ENCODE measurements at places on chromosomes 5 and 9.

- H3K27ac ChIP-seq, result no peak overlapping the region
- peaks cover 35% of the 10 kb centered on the region for H3K27me3 ChIP-seq
- no peak overlapping the region for H3K4me3 ChIP-seq
- H3K4me1 ChIP-seq, result no peaks in the 10 kb centered on the region
- DNase-seq, result no peak
Measured at GRCh38 chr9:134547161-134548100, 94.2 kb upstream of the COL5A1 start.

GRCh38 chr9:126081746-126082145, 244.9 kb upstream of the MVB12B start:
- H3K4me3 ChIP-seq, result no peak overlapping the region
- H3K27ac ChIP-seq, result no peak overlapping the region
- DNase-seq, result no peak
- peaks cover 3% of the 10 kb centered on the region for H3K36me3 ChIP-seq
- peaks cover 6% of the 10 kb centered on the region for H3K4me1 ChIP-seq
- H3K27me3 ChIP-seq, result peaks cover 54% of the 10 kb centered on the region

DNA sequence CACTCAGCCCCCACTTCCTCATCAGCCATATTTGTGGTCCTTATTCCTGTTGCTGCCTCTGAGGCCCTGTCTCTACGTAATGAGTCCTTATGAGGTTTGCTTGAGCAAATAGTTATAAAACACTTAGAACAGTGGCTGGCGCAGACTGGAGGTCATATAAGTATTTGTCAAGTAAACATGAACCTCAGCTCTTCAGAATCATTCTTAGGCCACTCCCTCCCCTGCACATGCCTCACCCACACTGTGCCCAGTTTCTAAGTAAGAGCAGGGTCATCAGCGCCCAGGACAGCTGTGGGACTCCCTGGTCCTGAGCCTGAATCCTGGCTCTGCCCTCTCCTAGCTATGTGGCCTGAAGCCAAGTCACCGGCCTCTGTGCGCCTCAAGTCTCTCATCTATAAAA, 4.0 kb downstream of the ST6GALNAC4 start:
- H3K27me3 ChIP-seq, result no peaks in the 10 kb centered on the region
- no peak overlapping the region for H3K27ac ChIP-seq
- no peak overlapping the region for H3K4me3 ChIP-seq
- H3K36me3 ChIP-seq, result peaks cover 31% of the 10 kb centered on the region
- no peak for DNase-seq
- H3K4me1 ChIP-seq, result peaks cover 29% of the 10 kb centered on the region

DNA sequence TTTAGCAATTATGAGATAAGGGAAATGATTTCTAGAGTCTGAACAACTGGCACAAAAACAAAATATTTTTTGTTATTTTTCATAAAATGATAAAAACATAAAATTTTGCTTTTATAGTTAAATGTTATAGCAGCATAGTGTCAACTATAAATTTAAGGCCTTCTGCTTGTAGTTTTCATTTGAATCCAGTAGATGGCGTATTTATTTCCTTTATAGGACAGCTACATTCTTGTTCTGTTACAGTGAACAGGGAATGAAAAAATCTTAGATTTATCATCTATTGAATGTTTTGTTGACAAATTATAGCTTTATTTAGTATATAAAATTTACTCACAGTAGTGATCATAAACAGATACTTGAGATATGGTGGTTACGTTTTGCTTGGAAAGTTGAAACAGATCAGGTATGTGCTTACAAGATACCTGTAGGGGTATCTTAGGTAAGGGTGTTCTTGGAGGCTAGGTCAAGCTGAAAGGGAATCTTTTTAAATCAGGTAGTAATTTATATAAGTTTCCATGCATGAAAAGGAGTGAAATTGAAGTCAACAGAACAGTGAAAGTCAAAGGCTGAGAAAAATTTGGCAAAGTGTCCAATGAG, 239.3 kb upstream of the GRIN3A start:
- no peak overlapping the region for H3K4me3 ChIP-seq
- no peak overlapping the region for H3K27ac ChIP-seq
- DNase-seq, result no peak
- H3K27me3 ChIP-seq, result no peaks in the 10 kb centered on the region
- H3K4me1 ChIP-seq, result no peaks in the 10 kb centered on the region

- H3K4me3 ChIP-seq, result no peak overlapping the region
- H3K4me1 ChIP-seq, result no peaks in the 10 kb centered on the region
- H3K27ac ChIP-seq, result no peak overlapping the region
- H3K27me3 ChIP-seq, result no peaks in the 10 kb centered on the region
- no peaks in the 10 kb centered on the region for H3K36me3 ChIP-seq
- DNase-seq, result no peak
Measured at GRCh38 chr9:9612755-9613154, 1000.0 kb downstream of the PTPRD start.

DNA sequence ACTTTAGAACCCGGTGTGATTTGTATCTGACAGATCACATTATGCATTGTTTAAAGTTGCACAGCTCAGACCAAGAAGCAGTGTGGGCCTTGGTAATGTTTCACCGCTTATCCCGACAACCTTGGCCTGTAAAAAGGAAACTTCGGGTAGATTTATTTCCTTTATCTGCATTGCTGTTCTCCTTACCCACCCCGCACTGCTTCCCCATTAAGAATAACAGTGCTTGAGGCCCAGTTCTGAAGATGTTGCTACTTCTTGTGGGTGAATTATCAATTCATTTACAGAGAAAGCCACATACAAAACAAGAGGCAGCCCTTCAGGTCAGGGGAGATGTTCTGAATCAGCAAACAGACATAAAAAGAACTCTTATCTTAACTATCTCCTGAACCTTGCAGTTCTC, 8.4 kb downstream of the SMARCA2 start:
- peaks cover 24% of the 10 kb centered on the region for H3K36me3 ChIP-seq
- DNase-seq, result no peak
- peak overlapping the region; percentile 93 for H3K27ac ChIP-seq
- H3K4me3 ChIP-seq, result peak overlapping the region; percentile 68

DNA sequence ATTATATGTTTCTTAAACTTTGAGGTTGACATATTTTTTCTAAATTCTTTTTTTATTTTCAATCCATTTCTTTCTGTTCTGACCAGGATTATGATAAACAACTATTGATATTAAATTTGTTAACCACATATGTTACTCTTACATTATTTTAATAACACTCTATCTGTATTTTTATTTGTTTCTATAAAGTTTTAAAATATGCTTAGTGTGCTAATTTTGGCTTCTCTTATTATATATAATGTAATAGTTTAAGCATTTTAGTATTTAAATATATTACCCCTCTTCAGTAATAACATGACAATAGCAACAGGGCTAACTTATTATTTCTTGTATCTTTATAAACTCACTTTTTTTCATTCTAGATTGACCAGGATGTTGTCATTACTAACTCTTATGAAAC, 137.8 kb downstream of the NIPBL start:
- no peaks in the 10 kb centered on the region for H3K27me3 ChIP-seq
- H3K4me3 ChIP-seq, result no peak overlapping the region
- no peaks in the 10 kb centered on the region for H3K4me1 ChIP-seq
- peaks cover 75% of the 10 kb centered on the region for H3K36me3 ChIP-seq
- no peak for DNase-seq

DNA sequence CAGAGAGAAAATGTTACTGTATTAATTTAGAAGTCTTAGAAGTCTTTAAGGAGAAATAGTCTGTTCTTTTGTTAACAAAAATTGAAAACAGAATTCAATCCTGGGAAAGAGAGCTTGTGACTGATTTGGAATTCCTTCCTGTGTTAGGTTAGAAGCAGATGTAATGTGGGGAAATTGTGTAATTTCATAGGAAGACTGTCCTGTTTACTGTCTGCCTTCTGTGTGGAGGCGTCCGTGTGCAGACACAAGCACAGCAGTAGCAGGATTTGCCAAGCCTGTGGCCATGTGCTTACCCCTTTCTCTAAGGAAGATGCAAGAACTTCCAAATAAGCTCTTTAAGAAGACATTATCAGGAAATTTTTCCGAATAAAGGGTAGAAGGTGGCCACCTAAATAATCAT, 36.7 kb upstream of the F2R start:
- DNase-seq, result no peak
- H3K4me3 ChIP-seq, result no peak overlapping the region
- H3K27me3 ChIP-seq, result no peaks in the 10 kb centered on the region

- no peak for DNase-seq
- H3K4me3 ChIP-seq, result no peak overlapping the region
- no peak overlapping the region for H3K27ac ChIP-seq
Measured at GRCh38 chr5:130350131-130350530, 445.9 kb downstream of the CHSY3 start.

GRCh38 chr5:63563008-63563917, 399.0 kb downstream of the HTR1A start:
- DNase-seq, result no peak
- H3K27me3 ChIP-seq, result no peaks in the 10 kb centered on the region
- no peaks in the 10 kb centered on the region for H3K36me3 ChIP-seq

GRCh38 chr5:139293202-139293506, 386 bp upstream of the MATR3 start:
- peaks cover 49% of the 10 kb centered on the region for H3K36me3 ChIP-seq
- no peak for DNase-seq
- no peaks in the 10 kb centered on the region for H3K27me3 ChIP-seq
- peak overlapping the region; percentile 99 for H3K27ac ChIP-seq
- peaks cover 22% of the 10 kb centered on the region for H3K4me1 ChIP-seq

DNA sequence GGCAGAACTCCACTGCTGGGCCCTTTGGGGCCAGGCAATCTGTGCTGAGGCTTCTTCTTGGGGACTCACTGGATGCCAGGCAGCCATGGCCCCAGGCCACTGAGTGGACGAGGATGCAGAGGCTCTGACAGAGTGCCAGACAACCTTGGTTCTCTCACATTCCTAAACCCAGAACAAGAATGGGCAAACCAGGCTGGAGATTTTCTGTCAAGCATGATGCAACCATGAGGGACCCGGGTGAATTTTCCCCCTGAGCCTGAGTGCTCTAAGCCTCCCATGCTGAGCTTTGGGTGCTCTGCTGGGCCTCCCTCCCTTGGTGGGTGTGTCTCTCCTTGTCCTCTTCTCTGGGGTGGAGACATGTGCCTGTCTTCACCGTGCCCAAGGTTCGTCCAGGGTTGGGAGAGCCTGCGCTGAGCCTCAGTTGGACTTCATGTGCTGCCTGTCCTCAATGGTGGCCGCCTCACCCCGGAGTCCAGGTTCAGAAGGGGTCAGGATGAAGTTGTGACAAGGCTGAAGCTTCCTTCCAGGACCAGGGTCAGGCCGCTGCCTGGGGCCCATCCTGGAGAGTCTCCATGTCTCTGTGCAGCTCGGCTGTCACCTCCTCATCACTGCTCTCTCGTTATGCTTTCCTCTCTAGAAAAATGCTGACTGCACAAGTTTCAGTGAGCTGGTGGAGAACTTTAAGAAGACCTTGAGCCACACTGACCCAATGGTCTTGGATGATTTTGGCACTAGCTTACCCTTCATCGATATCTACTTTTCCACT, 24.1 kb downstream of the PITX1 start:
- H3K4me3 ChIP-seq, result no peak overlapping the region
- peaks cover under 1% of the 10 kb centered on the region for H3K36me3 ChIP-seq
- DNase-seq, result no peak
- H3K27me3 ChIP-seq, result no peaks in the 10 kb centered on the region
- no peak overlapping the region for H3K27ac ChIP-seq

GRCh38 chr5:174376726-174377373, 331.3 kb downstream of the NSG2 start:
- no peak overlapping the region for H3K27ac ChIP-seq
- no peaks in the 10 kb centered on the region for H3K4me1 ChIP-seq
- DNase-seq, result no peak
- H3K4me3 ChIP-seq, result no peak overlapping the region
- no peaks in the 10 kb centered on the region for H3K27me3 ChIP-seq

- no peak overlapping the region for H3K4me3 ChIP-seq
- DNase-seq, result no peak
- H3K4me1 ChIP-seq, result peaks cover 3% of the 10 kb centered on the region
- H3K36me3 ChIP-seq, result no peaks in the 10 kb centered on the region
- no peak overlapping the region for H3K27ac ChIP-seq
Measured at GRCh38 chr9:136745389-136746154, 2.8 kb downstream of the LCN6 start.

GRCh38 chr5:66876266-66876807, 280.1 kb downstream of the MAST4 start:
- no peak overlapping the region for H3K4me3 ChIP-seq
- no peak for DNase-seq
- no peaks in the 10 kb centered on the region for H3K27me3 ChIP-seq
- no peaks in the 10 kb centered on the region for H3K36me3 ChIP-seq
- no peak overlapping the region for H3K27ac ChIP-seq
- H3K4me1 ChIP-seq, result no peaks in the 10 kb centered on the region

- no peaks in the 10 kb centered on the region for H3K27me3 ChIP-seq
- peak overlapping the region; percentile 2 for H3K27ac ChIP-seq
- H3K4me1 ChIP-seq, result peaks cover 23% of the 10 kb centered on the region
Measured at GRCh38 chr9:127059765-127060361, 62.6 kb downstream of the ANGPTL2 start.

DNA sequence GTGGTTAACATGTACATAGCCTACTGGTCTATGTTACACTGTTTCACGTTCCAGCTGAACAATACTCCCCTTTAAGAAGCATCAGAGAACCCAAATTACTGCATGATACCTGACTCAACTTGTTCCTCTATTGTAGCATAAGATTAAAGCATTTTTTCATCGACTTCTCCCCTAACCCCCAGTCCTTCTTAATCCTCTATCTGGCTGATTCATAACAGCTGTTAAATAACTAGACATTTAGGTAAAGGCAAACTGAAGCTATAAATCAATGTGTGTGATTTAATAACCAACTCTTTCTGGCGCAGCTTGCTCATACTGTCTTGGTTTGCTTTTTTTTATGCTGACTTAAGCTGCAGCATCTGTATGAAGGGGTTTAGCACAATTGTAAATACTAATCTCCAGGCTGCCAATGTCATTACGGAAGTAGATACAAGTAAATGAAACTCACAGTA, 94.2 kb upstream of the MTAP start:
- DNase-seq, result no peak
- peaks cover 4% of the 10 kb centered on the region for H3K4me1 ChIP-seq
- peaks cover 33% of the 10 kb centered on the region for H3K27me3 ChIP-seq
- H3K27ac ChIP-seq, result no peak overlapping the region

DNA sequence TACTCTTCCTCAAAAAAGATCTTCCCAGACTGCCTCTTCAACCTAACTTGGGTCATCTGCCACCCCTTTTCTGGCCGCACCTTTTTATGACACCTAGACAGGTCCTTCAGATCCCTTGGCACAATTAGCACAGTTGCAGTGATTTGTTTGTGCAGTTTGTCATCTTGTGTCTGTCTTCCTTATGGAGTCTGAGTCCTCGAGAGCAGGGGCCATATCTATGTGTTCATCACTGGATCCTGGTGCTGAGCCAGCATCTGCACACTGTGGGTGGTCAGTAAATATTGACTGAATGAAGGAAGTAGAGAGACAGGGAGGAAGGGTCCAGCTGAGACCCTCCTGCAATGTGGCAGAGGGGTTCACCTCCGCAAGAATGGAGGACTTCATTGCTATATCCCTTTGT, 14.4 kb downstream of the ERGIC1 start:
- H3K4me3 ChIP-seq, result no peak overlapping the region
- peaks cover 59% of the 10 kb centered on the region for H3K4me1 ChIP-seq
- H3K27me3 ChIP-seq, result no peaks in the 10 kb centered on the region
- peaks cover 12% of the 10 kb centered on the region for H3K36me3 ChIP-seq

GRCh38 chr5:30103452-30104202, 1089.9 kb upstream of the CDH6 start:
- DNase-seq, result no peak
- H3K36me3 ChIP-seq, result no peaks in the 10 kb centered on the region
- H3K27me3 ChIP-seq, result no peaks in the 10 kb centered on the region
- no peak overlapping the region for H3K4me3 ChIP-seq

Measured in effector memory CD8-positive, alpha-beta T cell (primary cell).